ENCODE measurements at places on chromosomes 4 and X.

- no peak for DNase-seq
Observed at GRCh38 chrX:30680618-30681017, 27.4 kb downstream of the GK start.

- DNase-seq, result no peak
Observed at GRCh38 chr4:146585761-146586333, 52.8 kb upstream of the POU4F2 start.

GRCh38 chr4:47650584-47651130 is 165.6 kb downstream of the ATP10D start:
- no peak for DNase-seq

GRCh38 chr4:21709031-21709430 is 239.5 kb downstream of the KCNIP4 start:
- DNase-seq, result no peak

- DNase-seq, result no peak
Observed at GRCh38 chrX:68989865-68990606, 161.2 kb downstream of the EFNB1 start.

DNA sequence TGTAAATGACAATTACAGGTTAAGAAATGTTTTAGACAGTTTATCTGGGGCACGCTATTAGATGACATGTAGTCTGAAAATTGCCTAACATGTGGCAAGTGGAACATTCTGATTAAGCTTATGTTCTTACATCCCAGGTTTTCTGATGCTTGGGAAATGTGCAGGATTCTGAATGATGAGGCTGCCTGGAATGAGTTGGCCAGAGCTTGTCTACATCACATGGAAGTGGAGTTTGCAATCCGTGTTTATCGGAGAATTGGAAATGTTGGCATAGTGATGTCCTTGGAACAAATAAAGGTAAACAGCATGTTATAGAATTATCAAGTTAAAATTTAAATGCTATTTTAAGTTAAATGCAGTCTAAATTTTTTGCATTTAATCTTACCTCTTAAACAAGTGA is 49.3 kb downstream of the WDR19 start:
- DNase-seq, result no peak

GRCh38 chr4:83238393-83239248 is 46.0 kb downstream of the COQ2 start:
- no peak for DNase-seq

GRCh38 chr4:91279899-91280298 is 1023.9 kb upstream of the GRID2 start:
- DNase-seq, result no peak

- no peak for DNase-seq
Observed at GRCh38 chr4:2929469-2929868, 33.7 kb downstream of the NOP14 start.

DNA sequence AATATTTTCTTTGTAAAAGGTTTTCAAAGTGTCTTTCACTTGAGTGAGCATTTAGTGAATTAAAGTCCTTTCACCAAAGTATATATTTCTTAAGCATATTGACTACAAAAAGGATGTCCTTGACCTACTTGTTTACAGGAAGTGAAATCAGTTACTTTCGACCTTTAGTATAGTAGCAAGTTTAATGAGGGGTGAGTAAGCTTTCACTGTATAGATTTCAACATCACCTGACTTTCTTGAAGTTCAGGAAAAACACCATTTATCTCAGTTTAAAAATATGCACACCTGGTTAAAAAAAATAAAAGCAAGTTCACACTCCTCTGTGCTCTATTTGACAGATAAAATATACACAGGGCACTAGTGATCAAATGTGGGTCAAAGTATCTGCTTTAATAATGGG is 88.1 kb downstream of the CCSER1 start:
- no peak for DNase-seq

- no peak for DNase-seq
Observed at GRCh38 chr4:168247603-168248002, 70.9 kb downstream of the DDX60 start.
